Daoy (cell line): ENCODE measurements at places on chromosomes 5 and 9. TPM values are rescaled to one million over a fixed set of nuclear protein-coding genes. Genes with fewer than 3 reads are reported as not detected.

NKD2 gene
- 0.45 and 1.3 TPM in 2 replicates for total RNA-seq

DNA sequence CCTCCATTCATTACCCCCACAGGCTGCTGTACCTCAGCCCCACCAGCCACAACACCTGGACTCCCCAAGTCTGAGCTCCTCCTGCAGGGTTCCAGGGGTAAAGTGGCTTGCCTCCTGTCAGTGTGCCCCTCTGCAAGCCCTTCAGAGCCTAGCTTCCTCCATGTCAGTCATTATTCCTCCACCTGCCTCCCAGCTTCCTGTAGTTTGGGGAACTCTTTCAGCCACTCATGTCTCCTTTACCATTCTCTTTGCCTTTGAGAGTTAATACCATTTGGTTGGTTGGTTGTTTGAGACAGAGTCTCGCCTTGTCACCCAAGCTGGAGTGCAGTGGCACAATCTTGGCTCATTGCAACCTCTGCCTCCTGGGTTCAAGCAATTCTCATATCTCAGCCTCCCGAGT lies 36.2 kb downstream of the IRF1 start:
- DNase-seq, result no peak

- peak; percentile 50 for DNase-seq
Measured at GRCh38 chr5:50711280-50711679, 44.8 kb downstream of the PARP8 start.

DNA sequence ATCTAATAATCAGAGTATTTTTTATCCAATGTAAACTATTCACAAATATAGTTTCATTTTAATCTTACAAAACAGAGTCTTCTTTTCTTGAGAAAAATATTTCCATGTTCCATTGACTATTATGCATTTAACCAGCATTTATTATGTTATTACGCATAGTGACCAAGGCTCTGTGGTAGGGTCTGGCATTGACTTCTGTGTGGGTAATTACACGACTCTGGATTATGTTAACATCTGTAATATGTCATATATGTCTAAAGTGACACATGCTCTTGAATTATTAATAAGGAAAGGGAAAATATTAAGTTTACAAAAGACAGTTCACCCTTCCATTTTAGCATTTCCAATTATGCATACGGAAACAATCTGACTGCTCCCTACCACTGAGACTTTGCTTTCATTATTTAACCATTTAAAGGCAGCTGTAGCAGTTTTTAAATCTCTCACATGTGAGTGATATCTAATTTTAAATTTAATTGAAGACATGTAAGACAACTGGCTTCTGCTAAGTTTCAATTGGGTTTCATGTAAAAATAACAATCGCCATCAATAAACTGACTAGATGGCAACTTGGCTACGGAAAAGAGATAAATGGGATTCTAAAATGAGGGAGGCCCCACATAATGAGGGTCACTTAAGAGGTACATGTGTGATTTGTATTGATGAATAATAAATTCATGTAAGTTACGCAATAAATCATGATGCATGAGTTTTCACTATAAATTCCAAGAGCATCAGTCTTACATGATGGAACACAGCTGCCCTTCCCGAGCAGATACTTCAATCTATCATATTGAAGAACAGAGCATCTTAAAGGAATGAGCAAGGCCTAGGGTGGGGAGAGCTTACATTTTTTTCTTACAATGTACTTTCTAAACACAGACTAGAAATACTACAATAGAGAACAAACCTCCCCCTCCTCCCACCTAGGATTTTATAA lies 1056.8 kb downstream of the MAT2B start:
- no peak for DNase-seq

DNA sequence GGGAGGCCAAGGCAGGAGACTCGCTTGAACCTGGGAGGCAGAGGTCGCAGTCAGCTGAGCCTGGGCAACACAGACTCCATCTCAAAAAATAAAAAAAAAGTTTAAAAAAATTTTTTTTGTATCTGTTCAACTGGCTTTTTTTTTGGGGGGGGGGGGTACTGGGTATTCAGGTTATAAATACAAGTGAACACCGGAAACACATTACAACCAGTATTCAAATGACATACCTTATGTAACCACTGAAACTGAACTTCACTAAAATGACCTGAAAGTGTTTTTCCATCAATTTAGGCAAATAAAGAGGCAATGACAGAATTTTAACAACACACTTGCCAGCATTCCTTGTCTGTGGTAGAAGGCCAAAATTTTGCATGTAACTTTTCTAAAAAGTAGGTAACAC lies 33.5 kb downstream of the STRBP start:
- DNase-seq, result no peak

- DNase-seq, result no peak
Measured at GRCh38 chr5:172925336-172925948, 33.8 kb upstream of the RPL26L1 start.
